Kidney (tissue), 22 donors: ENCODE measurements at places on chromosomes 12 and 14. TPM values are rescaled to one million over a fixed set of nuclear protein-coding genes. Genes with fewer than 3 reads are reported as not detected.

TGFB3 gene
- polyA plus RNA-seq, result 5.2 TPM

KRT86 gene
- not detected for polyA plus RNA-seq

ADAM21 gene
- 0.28 TPM for polyA plus RNA-seq

GALNT16 gene
- polyA plus RNA-seq, result 15.2 TPM

ASCL4 gene
- not detected for polyA plus RNA-seq

KCNC2 gene
- not detected for polyA plus RNA-seq

PMCH gene
- polyA plus RNA-seq, result not detected

SDSL gene
- polyA plus RNA-seq, result 116 TPM

AHNAK2 gene
- 1.1 TPM for polyA plus RNA-seq

SIX6 gene
- not detected for polyA plus RNA-seq

SOCS2 gene
- 32.2 TPM for polyA plus RNA-seq

PHC1 gene
- 12.5 TPM for polyA plus RNA-seq

NEUROD4 gene
- not detected for polyA plus RNA-seq

EIF2S3B gene
- polyA plus RNA-seq, result not detected

FBXW8 gene
- 3.3 TPM for polyA plus RNA-seq

TAMALIN gene
- 22.3 TPM for polyA plus RNA-seq

TIMM9 gene
- 80.1 TPM for polyA plus RNA-seq

CLEC2D gene
- polyA plus RNA-seq, result 2.5 TPM

HOXC12 gene
- polyA plus RNA-seq, result not detected

PLEKHD1 gene
- 3.4 TPM for polyA plus RNA-seq

TRAFD1 gene
- polyA plus RNA-seq, result 16.4 TPM

B4GALNT3 gene
- polyA plus RNA-seq, result 11.3 TPM

RNF34 gene
- polyA plus RNA-seq, result 18.8 TPM

OR6C74 gene
- polyA plus RNA-seq, result not detected

GALNT4 gene
- 2.6 TPM for polyA plus RNA-seq

RFX4 gene
- not detected for polyA plus RNA-seq

ARHGEF25 gene
- 10.9 TPM for polyA plus RNA-seq

PLXNC1 gene
- polyA plus RNA-seq, result 1.8 TPM

TMBIM4 gene
- polyA plus RNA-seq, result 179 TPM

LRFN5 gene
- polyA plus RNA-seq, result 2.4 TPM

NKX2-1 gene
- not detected for polyA plus RNA-seq

TOMM20L gene
- polyA plus RNA-seq, result not detected

STAC3 gene
- 1.5 TPM for polyA plus RNA-seq

HSPB8 gene
- 67.2 TPM for polyA plus RNA-seq

DEGS2 gene
- 25.1 TPM for polyA plus RNA-seq

GZMB gene
- polyA plus RNA-seq, result 0.86 TPM

TSPAN19 gene
- 1.3 TPM for polyA plus RNA-seq

NRL gene
- polyA plus RNA-seq, result 5.5 TPM

IL23A gene
- not detected for polyA plus RNA-seq

TMEM253 gene
- polyA plus RNA-seq, result 0.43 TPM

FAM90A1 gene
- polyA plus RNA-seq, result 0.80 TPM

PRR4 gene
- polyA plus RNA-seq, result 3.2 TPM

TMEM233 gene
- polyA plus RNA-seq, result 1.4 TPM

KLRD1 gene
- 0.37 TPM for polyA plus RNA-seq

E2F7 gene
- not detected for polyA plus RNA-seq

BICD1 gene
- polyA plus RNA-seq, result 3.8 TPM

KRT82 gene
- polyA plus RNA-seq, result not detected

BICDL1 gene
- 60.5 TPM for polyA plus RNA-seq

HVCN1 gene
- 4.7 TPM for polyA plus RNA-seq

SLC38A4 gene
- polyA plus RNA-seq, result 7.4 TPM

HCAR1 gene
- 0.99 TPM for polyA plus RNA-seq

CFAP54 gene
- polyA plus RNA-seq, result 0.13 TPM

ARHGAP9 gene
- polyA plus RNA-seq, result 3.8 TPM

SPIC gene
- not detected for polyA plus RNA-seq

GYS2 gene
- not detected for polyA plus RNA-seq
